Breast epithelium (tissue), 4 donors: ENCODE measurements at places on chromosomes 3 and 15. TPM values are rescaled to one million over a fixed set of nuclear protein-coding genes. Genes with fewer than 3 reads are reported as not detected.

GRCh38 chr3:11661827-11662226 is 18.1 kb upstream of the VGLL4 start:
- no peak for DNase-seq

- no peak for DNase-seq
These were observed 577.8 kb downstream of the PYDC2 start for GRCh38 chr3:192038726-192039125.

- no peak for DNase-seq
These were observed 41.8 kb downstream of the ITGA11 start for GRCh38 chr15:68389936-68390817.

The AHSG gene
- not detected for total RNA-seq

DNA sequence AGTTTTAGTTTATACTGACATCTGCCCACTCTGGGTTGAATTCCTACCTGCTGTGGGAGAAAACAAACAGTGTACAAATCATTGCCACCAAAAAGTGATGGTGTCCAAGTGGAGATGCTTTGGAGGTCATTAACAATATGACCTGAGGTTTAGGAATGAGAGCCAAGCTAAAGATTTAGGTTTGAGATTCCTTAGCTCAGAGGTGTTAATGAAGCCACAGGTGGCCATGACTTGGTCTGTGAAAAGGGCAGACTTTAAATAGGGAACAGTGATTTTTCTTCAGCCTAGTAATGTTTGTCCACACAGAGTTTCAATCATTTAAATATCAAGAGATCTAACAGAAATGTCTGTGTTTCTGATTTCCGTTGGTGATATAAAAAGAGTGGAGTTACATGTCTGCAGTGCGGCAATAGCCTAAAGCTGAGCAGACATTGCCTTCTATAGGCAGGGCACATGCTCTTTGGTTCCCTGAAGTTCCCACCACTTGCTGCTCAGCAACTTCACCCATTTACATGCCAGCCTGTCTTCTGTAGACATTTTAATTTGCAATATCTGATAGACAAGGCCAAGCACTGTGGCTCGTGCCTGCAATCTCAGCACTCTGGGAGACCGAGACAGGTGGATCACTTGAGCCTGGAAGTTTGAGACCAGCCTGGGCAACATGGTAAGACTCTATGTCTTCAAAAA is 423.2 kb downstream of the IL5RA start:
- DNase-seq, result no peak

The TMEM212 gene
- 1.3 TPM for total RNA-seq

DNA sequence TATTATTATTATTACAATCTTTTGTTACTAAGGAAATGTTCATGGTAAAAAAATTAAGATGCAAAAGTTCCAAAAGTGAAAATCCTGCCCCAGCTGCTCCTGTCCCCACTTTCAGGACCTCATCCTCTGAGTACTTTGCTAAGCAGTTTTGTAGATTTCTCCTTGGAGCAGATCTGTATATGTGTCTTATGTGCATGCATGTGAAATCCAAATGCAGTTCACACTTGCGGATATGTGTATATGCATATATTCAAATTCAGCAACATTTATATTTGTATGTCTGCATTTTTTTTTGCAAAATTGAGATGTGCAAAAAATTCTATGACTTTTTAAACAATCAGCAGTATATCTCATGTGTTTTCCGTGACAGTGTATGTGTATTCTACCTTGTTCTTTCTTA is 19.2 kb downstream of the CHCHD6 start:
- DNase-seq, result no peak

DNA sequence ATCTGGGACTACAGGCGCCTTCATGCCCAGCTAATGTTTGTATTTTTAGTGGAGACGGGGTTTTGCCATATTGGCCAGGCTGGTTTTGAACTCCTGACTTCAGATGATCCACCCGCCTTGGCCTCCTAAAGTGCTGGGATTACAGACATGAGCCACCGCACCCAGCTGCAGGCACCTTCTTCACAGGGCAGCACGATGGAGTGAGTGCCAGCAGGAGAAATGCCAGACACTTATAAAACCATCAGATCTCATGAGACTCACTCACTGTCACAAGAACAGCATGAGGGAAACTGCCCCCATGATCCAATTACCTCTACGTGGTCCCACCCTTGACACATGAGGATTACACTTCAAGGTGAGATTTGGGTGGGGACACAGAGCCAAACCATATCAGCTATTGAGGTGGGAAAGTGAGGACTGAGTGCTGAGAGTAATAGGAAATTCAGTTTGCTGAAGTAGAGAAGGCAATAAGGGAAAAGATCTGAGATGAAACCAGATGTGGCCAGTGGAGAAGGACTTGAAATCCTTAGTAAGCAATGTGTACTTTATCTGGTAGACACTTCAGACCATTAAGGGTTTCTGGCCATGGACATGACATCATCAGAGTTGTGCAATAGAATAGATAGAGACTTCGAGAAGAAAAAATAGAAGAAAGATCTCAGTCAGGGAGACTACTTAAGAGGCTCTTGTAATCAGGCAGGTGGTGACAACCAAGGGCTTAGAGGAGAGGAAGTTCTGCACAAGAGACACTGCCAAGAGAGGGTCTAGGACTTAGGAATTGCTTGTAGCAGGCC is 18.1 kb upstream of the ATP13A5 start:
- no peak for DNase-seq

The C3orf85 gene
- total RNA-seq, result not detected

GRCh38 chr15:88376574-88377174 is 90.5 kb downstream of the MRPL46 start:
- no peak for DNase-seq

The TLR9 gene
- total RNA-seq, result 0.29 TPM

DNA sequence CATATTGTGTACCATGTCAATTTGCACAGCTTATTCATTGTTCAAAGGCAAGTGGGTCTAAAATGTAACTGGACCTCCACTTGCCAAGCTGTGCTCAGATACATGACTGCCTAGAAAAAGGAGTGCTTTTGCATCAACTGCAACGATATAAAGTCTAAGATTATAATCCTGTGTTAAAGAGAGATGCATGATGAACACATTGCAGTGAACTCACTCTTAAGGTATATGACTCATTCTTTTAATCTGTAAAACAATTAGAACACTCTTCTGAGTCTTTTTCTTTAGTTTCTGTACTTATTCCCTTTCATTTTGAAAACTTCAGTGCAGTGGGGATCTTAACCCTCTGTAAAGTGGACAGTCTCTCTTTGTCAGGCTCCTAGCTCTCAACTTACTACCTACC is 982.8 kb downstream of the ROBO1 start:
- no peak for DNase-seq

The NMD3 gene
- 53.3 TPM for total RNA-seq

The PTX3 gene
- 94.1 TPM for total RNA-seq

The RARB gene
- 0.80 TPM for total RNA-seq

- no peak for DNase-seq
These were observed 177.3 kb upstream of the ARRDC4 start for GRCh38 chr15:97783240-97783639.

The GABRB3 gene
- 0.98 TPM for total RNA-seq

The CLDN16 gene
- total RNA-seq, result 0.29 TPM

DNA sequence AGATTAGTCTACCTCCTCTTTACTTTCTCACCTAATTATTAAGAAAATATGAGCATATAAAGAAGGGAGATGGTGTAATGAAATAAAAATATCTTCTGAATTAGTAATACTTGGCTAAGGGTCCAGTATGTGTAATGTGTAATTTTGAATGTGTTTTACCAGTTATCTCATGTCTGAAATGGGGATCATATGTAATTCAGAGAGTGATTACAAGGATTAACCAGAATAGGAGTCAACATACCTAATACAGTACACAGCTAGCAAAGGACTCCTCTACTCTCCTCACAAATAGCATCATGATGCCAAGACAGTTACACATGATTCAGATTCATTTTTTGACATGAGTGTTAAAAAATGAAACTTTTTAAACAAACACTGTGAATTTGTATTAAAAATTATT is 570.4 kb downstream of the SI start:
- no peak for DNase-seq

The NME9 gene
- total RNA-seq, result 0.98 TPM

The DNAH12 gene
- 0.15 TPM for total RNA-seq

The NCKIPSD gene
- 40.3 TPM for total RNA-seq
